ENCODE measurements at places on chromosomes 16 and 17. TPM values are rescaled to one million over a fixed set of nuclear protein-coding genes. Genes with fewer than 3 reads are reported as not detected.
A peak's percentile ranks its signal among the peaks of the same experiment; 100 is the strongest.

GRCh38 chr16:1193825-1194581, 31.1 kb downstream of the TPSG1 start:
- no peak overlapping the region for H3K4me3 ChIP-seq
- DNase-seq = no peak
- H3K27ac ChIP-seq = no peak overlapping the region
- no peaks in the 10 kb centered on the region for H3K27me3 ChIP-seq

DNA sequence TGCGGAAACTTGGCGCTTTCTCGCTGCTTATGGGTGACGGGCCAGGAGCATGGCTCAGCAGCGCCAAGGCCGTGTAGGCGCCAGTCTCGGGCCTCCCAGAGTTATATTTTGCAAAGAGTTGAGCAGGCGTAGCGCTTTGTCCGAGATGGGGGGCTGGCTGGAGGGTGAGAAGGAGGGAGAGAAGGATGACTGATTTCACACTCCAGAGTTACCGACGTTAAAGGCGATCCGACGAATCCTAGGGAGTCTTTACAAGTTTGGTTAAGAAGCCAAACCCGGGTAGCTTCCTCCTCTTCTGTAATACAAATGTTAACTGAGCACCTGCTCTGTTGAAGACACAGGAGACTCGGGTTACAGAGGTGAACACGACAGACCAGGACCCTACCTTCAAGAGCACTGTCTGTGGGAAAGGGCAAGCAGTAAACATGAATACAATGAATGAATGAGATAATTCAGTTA, 782 bp downstream of the POLR2A start:
- peaks cover 24% of the 10 kb centered on the region for H3K4me1 ChIP-seq
- H3K4me3 ChIP-seq = peak overlapping the region; percentile 95
- DNase-seq = no peak
- peak overlapping the region; percentile 74 for H3K27ac ChIP-seq
- H3K27me3 ChIP-seq = no peaks in the 10 kb centered on the region

DNA sequence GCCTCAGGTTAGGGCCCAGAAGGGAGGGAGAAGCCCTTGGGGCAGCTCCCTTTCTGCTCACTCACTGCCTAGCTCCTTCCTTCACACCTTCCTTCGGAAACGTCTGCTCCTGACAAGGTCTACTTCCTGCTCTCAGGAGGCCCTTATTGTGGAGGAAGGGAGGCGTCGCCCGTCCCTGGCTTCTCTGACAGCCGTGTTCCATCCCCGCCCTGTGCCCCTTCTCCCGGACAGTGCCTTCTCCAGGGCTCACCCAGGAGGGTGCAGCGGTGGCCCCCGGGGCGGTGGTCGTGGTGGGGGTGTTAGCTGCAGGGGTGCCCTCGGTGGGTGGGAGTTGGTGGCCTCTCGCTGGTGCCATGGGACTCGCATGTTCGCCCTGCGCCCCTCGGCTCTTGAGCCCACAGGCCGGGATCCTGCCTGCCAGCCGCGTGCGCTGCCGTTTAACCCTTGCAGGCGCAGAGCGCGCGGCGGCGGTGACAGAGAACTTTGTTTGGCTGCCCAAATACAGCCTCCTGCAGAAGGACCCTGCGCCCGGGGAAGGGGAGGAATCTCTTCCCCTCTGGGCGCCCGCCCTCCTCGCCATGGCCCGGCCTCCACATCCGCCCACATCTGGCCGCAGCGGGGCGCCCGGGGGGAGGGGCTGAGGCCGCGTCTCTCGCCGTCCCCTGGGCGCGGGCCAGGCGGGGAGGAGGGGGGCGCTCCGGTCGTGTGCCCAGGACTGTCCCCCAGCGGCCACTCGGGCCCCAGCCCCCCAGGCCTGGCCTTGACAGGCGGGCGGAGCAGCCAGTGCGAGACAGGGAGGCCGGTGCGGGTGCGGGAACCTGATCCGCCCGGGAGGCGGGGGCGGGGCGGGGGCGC, 231.9 kb downstream of the SEC14L1 start:
- peak; percentile 62 for DNase-seq
- H3K36me3 ChIP-seq = no peaks in the 10 kb centered on the region
- H3K4me1 ChIP-seq = peaks cover 51% of the 10 kb centered on the region
- H3K27me3 ChIP-seq = no peaks in the 10 kb centered on the region
- H3K27ac ChIP-seq = peak overlapping the region; percentile 62

DNA sequence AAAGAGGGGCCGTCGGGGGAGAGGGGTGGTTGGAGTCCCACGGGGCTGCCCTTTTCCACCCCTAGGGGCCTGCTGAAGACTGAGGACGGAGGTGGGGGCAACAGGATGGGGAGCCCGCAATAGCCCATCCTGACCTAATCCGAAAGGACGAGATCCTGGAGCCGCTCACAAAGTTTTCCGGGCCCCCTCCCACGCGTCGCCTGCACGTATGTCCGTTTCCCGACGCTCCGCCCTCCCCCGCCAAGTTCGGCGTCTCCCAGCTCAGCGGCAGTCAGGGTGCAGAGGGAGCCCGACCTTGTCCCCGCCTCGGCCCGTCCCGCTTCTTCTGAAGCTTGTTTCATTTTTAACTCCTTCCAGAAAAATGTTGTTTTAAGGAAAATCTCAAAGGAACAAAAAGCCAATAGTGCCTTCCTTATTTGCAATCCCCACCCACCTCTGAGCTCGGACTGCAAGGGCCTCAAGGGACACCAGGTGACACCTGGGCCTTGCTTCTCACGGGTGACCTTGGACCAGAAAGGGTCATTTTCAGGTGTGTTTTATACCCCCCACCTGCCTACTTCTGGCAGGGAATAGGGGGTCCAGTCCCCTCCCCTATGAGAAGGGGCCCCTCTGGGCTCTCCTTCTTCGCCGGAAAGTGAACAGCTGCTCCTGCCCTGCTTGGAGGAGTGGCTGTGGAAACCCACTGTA, 3.4 kb upstream of the ZNF423 start:
- H3K27ac ChIP-seq = no peak overlapping the region
- H3K4me3 ChIP-seq = peak overlapping the region; percentile 46
- DNase-seq = peak; percentile 20

The PPL gene
- 5.8 TPM for total RNA-seq

The CDH5 gene
- total RNA-seq = not detected
